ENCODE measurements at places on chromosomes 2 and 18.

GRCh38 chr2:2332381-2332780 lies 1.3 kb upstream of the MYT1L start:
- DNase-seq = no peak

- DNase-seq = no peak
These were observed 108.2 kb downstream of the RHBDD1 start for GRCh38 chr2:226943862-226944620.

DNA sequence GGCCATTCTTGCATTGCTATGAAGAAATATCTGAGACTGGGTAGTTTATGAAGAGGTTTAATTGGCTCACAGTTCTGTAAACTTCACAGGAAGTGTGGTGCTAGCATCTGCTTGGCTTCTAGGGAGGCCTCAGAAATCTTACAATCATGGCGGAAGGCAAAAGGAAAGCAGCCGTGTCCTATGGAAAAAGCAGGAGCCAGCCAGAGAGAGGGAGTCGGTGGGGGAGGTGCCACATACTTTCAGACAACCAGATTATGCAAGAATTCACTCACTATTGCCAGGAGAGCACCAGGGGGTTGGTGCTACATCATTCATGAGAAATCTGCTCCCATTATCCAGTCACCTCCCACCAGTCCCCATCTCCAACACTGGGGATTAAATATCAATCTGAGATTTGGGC lies 64.1 kb downstream of the CPS1 start:
- DNase-seq = no peak

GRCh38 chr2:37672104-37672869 lies 845 bp upstream of the CDC42EP3 start:
- peak; percentile 89 for DNase-seq

- DNase-seq = no peak
These were observed 228.0 kb upstream of the SMAD7 start for GRCh38 chr18:49178736-49179135.

DNA sequence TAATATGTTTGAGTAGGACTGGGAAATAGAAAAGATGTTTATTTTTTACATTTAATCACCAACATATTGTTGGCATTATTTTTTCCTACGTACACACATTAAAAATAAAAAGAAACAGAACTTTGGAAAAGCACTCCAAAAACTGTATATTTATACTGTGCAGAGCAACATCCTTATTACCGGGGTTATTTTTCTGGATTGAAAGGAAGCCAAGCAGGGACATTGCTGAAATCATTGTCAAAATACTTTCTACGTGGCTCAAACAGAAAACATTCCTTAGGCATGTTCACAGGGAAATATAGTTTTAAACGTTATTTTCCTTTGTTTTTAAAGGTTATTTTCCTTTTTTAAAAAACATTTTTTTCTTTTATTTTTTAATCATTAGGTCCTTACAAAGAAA lies 315.0 kb upstream of the SMIM21 start:
- DNase-seq = no peak

GRCh38 chr2:16290311-16291020 lies 350.1 kb downstream of the MYCN start:
- DNase-seq = no peak

- DNase-seq = no peak
These were observed 29.2 kb downstream of the WIPF1 start for GRCh38 chr2:174568425-174568824.

GRCh38 chr18:46946656-46947282 lies 29.4 kb downstream of the KATNAL2 start:
- DNase-seq = peak; percentile 91
